GM13977 (cell line): ENCODE measurements at places on chromosomes 6 and 20.

DNA sequence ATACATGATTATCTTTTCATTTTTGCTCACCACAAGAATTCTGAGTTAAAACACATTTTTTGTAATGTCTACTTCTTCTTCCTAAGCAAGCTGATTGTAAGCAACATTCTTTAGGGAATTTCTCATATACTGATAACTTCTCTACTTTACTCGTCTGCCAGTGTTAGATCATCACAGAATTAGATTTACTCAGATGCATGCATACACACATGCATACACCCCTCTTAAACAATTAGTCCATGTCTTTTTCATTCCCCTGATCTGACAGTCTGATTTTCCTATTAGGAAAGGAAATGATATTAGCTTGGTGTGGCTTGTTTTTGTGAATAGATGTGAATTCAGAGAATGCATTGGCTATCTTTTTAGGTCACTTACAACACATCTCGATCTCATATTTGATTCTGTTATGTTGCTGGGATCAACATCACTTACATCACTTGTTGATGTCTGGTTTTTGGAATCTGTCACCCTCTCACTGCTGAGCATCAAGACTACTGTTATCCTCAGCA is 91.4 kb downstream of the FIG4 start:
- DNase-seq, result no peak

GRCh38 chr6:145544041-145544440 is 191.3 kb downstream of the EPM2A start:
- no peak for DNase-seq

DNA sequence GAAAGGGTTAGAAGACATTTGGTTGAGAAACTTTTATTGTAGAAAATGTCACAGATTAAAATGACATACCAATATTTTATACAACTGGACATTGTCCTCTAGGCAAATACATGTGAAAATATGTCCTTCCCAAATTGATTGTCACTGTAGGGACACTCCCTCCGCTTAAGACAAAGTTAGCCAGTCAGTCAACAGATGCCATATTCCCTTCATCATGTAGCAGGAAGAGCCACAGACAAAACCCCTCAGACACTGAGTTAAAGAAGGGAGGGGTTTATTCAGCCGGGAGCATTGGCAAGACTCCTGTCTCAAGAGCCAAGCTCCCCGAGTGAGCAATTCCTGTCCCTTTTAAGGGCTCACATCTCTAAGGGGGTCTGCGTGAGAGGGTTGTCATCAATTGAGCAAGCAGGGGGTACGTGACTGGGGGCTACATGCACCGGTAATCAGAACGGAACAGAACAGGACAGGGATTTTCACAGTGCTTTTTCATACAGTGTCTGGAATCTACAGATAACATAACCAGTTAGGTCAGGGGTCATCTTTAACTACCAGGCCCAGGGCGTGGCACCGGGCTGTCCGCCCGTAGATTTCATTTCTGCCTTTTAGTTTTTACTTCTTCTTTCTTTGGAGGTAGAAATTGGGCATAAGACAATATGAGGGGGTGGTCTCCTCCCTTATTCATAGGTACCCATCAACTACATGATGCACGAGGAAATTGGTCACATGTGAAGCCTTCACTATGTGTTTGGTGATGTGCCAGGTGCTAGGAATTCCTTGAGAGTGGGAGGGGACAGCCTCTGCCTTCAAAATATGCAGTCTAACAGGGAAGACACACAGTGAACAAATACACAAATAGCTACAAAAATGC is 155.7 kb upstream of the CDYL start:
- no peak for DNase-seq

DNA sequence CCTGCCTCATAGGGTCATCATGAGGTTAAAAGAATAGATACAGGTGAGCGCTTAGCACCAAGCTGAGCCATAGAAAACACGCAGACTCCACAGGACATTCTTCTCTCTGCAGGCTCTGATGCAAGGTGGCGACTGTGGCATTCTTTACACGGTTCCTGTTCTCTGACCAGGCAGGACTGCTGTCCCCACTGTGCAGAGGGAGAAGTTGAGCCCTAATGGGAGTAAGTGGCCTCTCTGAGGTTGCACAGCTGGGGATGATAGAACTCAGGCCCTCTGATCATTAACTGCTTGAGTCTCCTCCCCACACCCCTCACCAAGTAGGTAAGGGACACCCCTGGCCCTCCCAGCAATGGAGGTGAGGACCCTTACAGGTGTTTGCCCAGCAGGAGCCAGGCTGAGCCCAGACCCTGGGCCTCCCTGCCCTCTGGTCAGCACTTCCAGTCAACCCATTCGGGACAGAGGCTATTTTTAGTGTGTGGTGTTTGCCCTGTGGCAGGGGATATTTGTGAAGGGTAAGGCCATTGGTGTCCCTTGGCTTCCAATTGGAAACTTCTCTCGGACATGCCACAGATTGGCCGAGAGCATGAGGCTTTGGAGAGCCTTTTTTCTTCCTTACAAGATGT is 116.8 kb downstream of the VEGFA start:
- DNase-seq, result no peak

DNA sequence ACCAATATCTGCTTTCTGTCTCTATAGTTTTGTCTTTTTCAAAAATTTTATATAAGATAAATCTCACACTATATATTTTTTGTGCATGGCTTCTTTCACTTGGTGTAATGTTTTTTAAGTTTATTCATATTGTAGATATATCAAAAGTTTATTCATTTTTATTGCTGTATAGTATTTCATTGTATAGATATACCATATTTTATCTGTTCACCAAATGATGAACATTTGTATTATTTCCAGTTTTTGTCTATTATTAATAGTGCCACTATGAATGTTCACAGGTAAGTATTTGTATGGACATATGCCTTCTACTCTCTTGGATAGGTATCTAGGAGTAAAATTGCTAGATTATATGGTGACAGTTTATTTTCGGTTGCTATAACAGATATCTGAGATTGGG is 289.5 kb upstream of the CITED2 start:
- no peak for DNase-seq

GRCh38 chr6:150741633-150742200 is 123.8 kb upstream of the MTHFD1L start:
- peak; percentile 41 for DNase-seq
